ENCODE measurements at places on chromosomes 3 and 15. TPM values are rescaled to one million over a fixed set of nuclear protein-coding genes. Genes with fewer than 3 reads are reported as not detected.

SUCNR1 gene
- not detected for total RNA-seq

TNNC1 gene
- total RNA-seq, result 0.63 TPM

TUSC7 gene
- total RNA-seq, result not detected

SPINT1 gene
- 0.32 TPM for total RNA-seq

ANKRD63 gene
- not detected for total RNA-seq

ABHD2 gene
- 39.6 TPM for total RNA-seq

ALG1L2 gene
- total RNA-seq, result not detected
